ENCODE measurements at places on chromosomes 4 and X.

GRCh38 chr4:106369456-106370060 lies 980 bp upstream of the GIMD1 start:
- DNase-seq: peak; percentile 27

- DNase-seq: no peak
Observed at GRCh38 chr4:188665491-188666457, 526.5 kb downstream of the TRIML1 start.

DNA sequence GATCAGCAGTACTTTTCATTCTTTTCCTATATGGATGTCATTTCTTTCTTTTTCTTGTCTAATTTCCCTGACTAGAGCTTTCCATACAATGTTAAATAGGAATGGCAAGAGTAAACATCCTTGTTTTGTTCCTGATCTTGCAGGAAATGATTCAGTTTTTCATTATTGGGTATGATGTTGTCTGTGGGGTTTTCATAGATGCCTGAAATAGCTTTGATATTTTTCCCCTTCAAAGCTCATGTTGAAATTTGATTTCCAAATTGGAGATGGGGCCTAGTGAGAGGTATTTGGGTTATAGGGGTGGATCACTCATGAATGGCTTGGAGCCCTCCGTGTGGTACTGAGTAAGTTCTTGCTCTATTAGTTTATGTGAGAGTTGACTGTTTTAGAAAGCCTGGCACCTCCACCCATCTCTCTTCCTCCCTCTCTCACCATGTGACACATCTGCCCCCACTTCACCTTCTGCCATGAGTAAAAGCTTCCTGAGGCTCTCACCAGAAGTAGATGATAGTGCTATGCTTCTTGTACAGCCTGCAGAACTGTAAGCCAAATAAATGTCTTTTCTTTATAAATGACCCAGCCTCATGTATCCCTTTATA lies 22.3 kb upstream of the VSIG1 start:
- DNase-seq: no peak

DNA sequence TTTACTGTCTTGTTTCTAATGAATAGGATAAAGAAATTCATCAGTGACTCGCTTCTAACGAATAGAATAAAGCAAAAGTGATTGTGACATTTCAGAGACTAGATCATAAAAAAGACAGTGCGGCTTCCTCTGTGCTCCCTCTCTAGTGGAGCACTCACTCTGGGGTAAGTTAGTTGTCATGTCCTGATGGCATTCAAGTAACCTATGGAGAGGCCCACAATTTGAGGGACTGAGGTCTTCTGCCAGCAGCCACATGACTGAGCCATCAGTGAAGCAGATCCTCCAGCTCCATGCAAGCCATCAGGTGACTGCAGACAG lies 72.4 kb downstream of the YIPF6 start:
- DNase-seq: no peak
